ENCODE measurements at places on chromosomes 2 and 18. TPM values are rescaled to one million over a fixed set of nuclear protein-coding genes. Genes with fewer than 3 reads are reported as not detected.
A peak's percentile ranks its signal among the peaks of the same experiment; 100 is the strongest.

DNA sequence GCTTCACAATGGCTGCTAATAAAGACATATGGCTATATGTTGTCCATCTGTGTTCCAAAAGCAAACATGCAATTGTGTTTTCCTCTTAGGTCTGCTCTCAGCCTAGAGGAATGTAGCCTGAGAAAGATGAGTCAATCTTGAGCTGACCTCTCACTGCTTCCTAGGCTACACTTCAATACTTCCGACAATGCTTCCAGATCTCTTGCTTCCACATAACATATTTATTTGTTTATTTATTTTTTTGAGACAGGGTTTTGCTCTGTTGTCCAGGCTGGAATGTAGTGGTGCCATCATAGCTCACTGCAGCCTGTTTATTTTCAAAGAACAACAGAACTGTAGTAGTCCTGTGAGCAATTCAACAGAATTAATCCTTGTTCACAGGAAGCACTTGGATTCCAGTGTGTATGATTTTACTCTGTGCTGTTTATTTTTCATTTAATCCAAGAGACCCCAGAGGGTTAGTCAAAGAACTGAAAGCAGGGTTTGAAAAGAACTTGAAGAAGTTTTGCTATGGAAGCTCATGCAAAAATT lies 437.9 kb downstream of the TXNL1 start:
- DNase-seq = no peak

GRCh38 chr2:25032901-25033300 lies 9.0 kb upstream of the EFR3B start:
- DNase-seq = no peak

DNA sequence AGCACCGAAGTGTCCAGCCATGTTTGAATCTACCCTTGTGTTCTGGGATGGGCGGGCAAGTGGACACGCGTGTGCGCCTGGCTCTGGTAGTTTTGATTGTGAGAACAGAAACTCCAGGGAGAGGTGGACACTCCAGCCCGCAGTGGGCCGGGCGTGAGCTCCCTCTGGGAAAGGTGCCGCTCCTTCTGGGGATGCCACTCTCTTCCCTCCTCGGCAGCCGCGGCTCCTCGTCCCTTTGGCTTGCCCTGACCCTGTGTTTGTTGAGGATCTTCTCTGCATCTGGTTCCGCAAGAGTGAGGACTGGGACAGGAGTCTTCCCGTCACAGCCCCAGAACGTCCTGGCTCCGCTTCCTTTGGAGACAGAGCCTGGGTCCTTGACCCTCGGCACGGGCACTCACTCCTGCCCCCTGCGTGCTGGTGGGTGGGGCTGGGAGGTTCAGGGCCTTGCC lies 1.3 kb downstream of the CTDP1 start:
- DNase-seq = no peak

DNA sequence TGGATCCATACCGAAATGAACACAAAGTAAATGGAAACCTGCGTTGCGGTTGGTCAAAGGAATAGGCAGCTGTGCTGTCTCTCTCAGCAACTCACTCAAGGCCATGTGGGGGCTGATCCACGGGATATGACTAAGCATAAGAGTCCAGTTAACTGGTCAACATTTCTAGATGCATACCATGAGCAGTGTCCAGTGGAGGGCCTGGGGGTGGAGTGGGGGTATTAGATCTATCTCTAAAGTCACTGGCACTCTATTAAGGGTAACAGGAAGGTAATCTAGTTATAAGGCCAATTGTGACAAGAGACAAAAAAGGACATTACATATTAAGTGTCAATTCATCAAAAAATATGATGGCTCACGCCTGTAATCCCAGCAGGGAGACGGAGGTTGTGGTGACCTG lies 136.8 kb downstream of the TTC32 start:
- DNase-seq = peak; percentile 27

GRCh38 chr2:25194576-25195122 lies 26.3 kb upstream of the POMC start:
- DNase-seq = no peak

DNA sequence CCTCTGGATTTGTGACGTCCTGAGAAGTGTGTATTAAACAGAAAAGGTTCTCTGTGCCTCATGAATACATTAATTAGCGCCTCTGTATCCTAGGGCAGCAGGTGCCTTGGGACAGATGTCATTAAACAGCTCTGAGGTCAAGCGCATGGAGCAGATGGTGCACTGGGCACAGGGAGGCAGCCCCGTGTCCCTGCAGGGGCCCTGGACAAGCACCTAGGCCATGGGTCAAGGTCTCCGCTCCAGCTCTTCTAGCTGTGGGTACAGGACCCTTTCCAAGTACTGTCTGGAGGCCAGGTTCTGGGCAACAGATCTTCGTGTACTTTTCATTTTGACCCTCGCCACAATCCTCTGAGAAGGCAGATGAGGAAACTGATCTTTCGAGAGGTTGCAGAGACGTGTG lies 126.4 kb downstream of the KCTD1 start:
- DNase-seq = no peak

- DNase-seq = no peak
Measured at GRCh38 chr2:239189711-239190131, 211.1 kb downstream of the HDAC4 start.

DNA sequence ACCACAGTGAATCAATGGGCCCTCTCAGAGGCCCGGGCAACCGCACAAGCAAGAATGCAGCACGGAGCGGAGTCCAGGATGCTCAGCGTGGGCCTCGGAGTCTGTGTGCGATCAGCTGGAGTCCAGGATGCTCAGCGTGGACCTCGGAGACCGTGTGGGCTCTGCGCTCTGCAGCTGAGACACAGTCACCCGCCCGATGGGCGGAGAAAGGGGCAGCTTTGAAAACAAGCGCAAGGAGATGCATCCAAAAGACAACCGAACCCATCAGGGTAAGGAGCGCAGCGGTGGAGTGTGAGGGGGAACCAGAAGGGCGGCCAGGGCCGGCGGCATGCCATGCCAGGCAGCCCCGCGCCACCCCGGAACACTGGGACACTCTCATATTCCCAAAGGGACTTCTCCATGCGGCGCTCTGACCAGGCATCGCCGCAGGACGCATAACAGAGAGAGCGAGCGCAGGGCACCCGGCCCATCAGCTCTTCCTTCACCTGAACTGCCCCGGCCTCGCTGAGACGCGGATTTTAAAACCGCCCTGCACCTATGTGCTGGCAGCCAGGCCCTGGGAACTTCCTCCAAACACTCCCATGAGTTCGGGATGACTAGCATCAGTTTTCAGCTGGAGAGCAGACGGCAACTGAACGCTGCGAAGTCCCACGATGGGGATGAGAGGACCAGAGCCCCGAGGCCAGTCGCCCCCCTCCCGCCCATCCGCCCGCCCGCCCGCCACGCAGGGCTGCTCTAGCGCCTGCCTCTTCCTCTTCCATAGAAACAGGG lies 44.7 kb downstream of the MC5R start:
- DNase-seq = no peak

DNA sequence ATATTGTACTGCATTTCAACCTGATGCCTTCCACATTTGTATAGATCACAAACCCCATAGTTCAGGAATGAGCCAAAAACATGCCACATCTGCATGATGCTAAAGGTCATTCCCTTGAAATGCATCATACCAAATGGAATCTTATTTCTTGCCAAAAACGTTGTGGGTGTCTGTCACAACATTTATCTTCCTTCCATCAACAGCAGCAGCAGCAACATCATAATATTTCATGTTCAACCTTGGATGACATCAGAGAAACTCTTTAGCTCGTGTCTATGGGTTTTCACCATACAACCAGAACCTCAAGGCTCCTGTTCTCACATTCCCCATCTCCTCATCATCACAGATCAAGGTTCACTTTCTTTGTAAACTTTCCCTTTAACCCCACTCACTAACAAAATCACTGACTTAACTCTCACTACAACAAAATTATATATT lies 221.3 kb upstream of the CTAGE1 start:
- no peak for DNase-seq

- no peak for DNase-seq
Measured at GRCh38 chr18:73408469-73408868, 540.7 kb upstream of the NETO1 start.

DNA sequence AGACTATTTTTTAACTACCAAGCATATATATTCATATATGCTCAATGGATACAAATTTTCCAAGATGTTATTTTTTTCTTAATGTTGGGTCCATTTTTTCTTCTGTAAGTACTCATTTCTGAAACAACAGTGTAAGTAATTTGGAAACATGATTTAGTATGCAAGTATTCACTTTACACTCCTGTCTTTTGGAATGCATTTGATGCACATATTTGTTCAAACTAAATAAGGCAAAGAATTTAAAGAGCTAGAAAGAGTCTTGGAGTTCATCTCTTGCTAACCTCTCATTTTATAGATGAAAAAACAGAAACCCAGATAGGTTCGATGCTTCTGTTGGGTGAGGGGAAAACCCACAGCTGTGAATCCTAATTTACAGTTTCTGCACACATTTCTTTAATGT lies 439.5 kb upstream of the RAB12 start:
- no peak for DNase-seq

GRCh38 chr2:55009277-55010060 lies 40.8 kb downstream of the RTN4 start:
- no peak for DNase-seq

- DNase-seq = no peak
Measured at GRCh38 chr2:145085612-145086011, 565.7 kb upstream of the ZEB2 start.

- no peak for DNase-seq
Measured at GRCh38 chr18:47264308-47264700, 12.8 kb upstream of the SKOR2 start.

- no peak for DNase-seq
Measured at GRCh38 chr2:231129216-231129615, 4.4 kb upstream of the HTR2B start.

DNA sequence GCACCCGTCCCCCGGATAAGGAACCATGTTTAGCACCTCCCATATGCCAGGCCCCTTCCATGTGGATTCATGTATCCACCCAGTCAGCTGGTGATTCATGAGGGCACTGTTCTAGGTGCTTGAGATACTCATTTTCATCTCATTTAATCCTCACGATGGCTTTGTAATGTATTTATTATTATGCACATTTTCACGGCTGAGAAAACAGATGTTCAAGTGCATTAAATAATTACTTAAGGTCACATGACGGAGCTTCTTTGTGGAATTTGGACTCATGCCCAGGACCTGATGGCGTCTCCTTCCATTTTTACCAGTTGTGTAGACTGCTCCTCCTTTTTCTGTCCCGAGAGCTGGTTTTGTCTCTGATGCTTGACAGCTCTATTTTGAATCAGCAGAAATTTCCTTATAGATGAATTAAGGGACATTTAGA lies 72.2 kb upstream of the RBM44 start:
- no peak for DNase-seq

DNA sequence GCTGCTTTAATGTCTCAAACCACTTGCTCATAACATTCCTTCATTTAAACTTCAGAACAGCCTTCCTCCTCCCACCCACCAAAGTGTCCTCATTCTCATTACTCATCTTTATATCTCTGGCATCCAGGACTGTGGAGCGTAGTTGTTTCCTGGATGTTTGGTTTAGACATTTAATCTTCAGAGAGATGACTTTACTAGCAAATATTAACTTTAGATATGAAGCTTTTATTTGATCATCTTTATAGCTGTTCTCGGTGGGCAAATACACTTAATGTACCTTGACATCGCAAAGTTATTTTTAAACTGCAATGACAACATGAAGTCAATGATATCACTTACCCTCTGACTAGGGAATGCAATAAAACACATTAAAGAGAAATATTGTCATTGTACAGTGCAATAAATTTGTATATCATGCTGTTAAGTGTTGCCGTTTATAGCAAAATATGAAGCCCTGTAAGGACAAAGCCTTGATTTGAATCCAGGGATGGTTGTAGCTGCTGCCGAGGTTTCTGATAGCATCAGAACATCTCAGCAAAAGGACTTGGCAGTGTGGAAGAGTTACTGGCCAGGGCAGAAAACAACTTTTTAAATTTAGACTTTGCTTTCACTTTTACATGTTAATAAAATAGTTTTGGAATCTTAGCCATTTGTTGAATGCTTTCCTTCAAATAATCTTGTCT lies 4.6 kb upstream of the LAMA3 start:
- no peak for DNase-seq

DNA sequence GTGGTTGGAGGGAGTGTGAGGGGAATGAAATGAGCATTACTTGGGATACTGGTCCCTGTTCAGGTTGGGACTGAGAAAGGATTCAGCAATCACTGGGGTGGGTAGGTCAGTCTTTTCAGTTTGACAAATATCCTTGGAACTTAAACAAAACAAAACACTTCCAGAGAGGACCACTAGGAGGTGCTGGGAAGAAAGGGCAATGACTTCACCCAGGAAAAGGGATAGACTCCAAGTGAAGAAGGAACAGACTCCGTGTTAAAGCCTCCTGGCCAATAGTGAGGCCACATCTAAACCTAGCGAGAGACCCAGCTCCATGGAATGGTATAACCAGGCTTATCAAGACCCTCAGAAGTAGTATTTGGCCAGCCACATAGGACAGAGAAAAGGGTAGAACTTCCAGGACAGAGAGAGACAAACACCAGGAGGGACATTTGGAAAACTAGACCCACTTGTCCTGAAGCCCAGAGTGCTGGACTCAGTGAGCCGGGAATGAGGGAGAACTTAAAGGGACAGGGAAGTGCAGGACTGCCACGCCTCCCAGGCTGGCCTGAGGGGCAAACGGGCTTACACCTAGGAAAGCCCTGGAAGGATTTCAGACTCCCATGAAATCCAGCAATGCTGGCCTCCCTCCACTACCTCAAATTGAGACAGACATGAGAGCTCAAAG lies 19.6 kb upstream of the KCNG3 start:
- DNase-seq = peak; percentile 34

DNA sequence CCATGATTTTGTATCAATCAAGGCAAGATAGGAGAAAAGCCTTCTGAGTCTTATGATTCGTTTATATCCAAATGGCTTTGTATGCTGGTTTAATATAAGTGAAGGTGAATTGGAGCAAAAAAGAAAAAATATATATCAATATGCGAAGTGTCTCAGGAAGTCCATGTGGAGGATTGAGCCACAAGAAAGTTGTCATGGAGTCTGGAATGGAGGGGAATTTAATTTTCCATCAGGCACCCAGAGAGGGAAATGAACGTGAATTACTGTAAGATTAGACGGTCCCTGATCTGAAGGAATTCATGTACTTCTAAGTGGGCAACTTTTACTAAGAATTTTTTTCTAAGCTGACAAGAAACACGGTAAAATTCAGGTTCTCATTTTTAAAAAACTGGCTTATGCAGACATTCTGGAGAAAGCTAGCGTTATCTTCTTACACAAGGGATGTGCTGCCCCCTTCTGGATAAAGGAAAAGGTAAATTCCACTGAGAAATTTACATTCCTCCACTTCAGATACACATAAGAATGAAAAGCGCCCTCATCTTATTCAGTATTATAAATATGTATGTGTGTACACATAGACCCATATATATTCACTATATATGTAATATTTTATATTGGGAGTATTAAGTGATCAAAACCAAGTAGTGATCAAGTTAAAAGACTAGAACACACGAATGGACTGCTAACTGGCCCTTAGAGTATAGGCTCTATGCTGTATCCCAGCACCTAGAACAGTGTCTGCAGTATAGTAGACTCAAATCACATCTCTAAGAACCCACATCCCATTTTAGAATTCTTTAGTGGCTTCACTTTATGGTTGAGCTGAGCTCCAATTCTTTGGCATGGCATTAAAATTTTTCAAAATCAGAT lies 289.0 kb upstream of the TFPI start:
- DNase-seq = no peak

CCDC141 gene
- 2.2 TPM for polyA plus RNA-seq

PLEK gene
- polyA plus RNA-seq = 9.2 TPM

BCL11A gene
- polyA plus RNA-seq = 5.1 TPM

NXPH2 gene
- 0.63 TPM for polyA plus RNA-seq

CPS1 gene
- polyA plus RNA-seq = 21.6 TPM

PROC gene
- not detected for polyA plus RNA-seq

GLI2 gene
- polyA plus RNA-seq = 5.1 TPM

TRIB2 gene
- polyA plus RNA-seq = 54.9 TPM

SERPINB4 gene
- polyA plus RNA-seq = 0.90 TPM

DSG4 gene
- polyA plus RNA-seq = 0.83 TPM

MYOM1 gene
- 16.9 TPM for polyA plus RNA-seq

HDAC4 gene
- 29.0 TPM for polyA plus RNA-seq

CARF gene
- polyA plus RNA-seq = 43.8 TPM
